Stimulated activated CD4-positive, alpha-beta T cell treated with anti-CD3 and anti-CD28 coated beads, Interleukin-12 subunit alpha, Interleukin-12 subunit beta, amount 100 ng/mL, for 4 hours (primary cell): ENCODE measurements at places on chromosomes 6 and 20.

GRCh38 chr6:119610265-119610664 lies 260.7 kb upstream of the MAN1A1 start:
- DNase-seq: no peak

GRCh38 chr6:134724771-134725340 lies 225.0 kb downstream of the ALDH8A1 start:
- DNase-seq: no peak

GRCh38 chr6:126618639-126619343 lies 278.9 kb downstream of the CENPW start:
- DNase-seq: no peak

DNA sequence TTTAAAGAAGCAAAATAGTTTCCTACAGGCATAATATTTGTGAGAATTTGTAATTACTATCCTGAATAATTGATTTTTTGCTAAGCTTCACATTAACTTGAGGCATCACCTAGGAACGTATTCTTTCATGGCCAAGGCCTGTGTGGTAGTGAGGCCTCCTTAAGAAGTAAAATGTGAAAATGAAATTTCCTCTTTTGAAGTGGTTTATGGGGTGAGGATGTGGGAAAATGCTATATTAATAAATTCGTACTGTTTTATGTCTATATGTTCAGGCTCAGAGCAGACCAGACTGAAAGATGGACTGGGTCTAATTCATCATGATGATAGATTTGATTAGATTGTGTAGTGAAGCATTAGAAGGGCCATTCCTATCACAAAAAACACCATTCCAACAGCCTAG lies 33.1 kb downstream of the MYLIP start:
- no peak for DNase-seq

DNA sequence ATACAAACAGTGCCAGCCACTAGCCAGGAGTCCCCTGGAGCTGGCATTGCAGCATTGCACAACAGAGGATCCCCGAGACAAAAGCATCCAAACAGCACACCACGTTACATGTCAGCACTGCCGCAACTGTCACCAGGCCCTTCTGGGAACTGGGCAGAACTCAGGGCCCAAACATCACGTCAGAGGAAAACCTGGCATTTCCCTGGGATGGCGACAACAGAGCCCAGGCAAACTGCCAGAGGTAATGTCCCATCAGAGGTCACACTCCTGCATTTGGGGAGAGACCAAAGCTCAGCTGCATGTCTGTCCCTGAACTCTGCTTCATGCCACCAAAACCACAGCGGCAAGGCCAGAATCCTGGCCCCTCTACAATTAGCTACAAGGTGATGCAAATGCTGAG lies 36.3 kb downstream of the PPP1R3G start:
- DNase-seq: no peak

GRCh38 chr6:43246301-43247113 lies 3.2 kb downstream of the TTBK1 start:
- DNase-seq: no peak

DNA sequence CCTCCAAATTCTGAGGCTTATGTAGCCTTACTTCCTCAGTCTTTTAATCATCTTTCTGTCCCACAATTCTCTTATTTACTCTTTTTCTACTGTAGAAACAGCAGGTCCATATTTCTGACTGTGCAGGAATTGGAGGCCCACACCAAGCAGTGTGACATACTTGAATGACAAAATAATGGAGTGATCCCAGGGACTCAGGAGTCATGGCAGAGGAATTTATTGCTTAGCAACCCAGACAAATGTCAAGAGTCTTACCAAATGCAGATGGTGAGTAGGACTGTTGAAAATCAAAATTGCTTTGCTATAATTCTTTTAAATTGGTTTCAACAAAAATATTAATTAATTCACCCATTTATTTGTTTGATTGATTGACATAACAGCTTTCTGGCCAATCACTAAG lies 59.9 kb downstream of the HTR1B start:
- DNase-seq: no peak

DNA sequence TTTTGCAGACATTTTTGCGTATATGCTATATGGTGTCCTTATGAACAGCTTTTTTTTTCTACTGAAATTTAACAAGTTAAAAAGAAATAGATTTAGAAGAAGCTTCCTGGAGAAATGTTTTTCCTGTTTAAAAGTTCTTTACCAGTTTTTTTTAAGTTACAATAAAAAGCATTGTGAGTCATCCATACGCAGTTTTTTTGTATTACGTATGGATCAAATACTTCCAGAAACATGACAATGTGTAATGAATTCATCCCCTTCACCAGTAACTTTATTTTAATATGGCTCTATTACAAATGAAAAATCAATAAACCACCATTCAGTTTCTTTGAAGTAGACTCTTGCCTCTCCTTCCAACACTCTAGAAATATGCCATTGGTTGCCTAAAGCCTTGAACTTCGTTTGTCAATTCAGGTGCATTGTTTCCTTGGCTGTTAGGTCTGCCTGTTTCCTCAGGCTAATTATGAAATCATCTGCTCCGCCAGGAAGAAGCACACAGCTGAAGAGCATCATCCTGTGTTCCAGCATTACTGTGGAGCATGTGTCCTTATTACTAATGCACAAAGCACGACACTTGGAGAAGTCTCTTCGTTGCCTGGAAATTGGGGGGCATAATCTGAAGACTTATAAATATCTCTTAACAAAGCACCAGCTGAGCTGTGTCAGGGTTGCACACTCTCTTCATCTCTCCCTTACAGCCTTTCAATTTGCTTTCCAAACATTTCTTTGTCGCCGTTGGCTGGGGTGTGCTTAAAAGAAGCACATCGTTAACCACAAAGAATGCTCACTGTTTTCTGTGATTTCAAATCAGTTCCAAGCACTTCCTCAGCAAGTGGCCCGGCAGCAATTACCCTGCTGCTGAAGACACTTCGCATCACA lies 9.6 kb downstream of the MOXD1 start:
- DNase-seq: no peak

GRCh38 chr20:10562899-10563298 lies 110.9 kb downstream of the JAG1 start:
- no peak for DNase-seq

DNA sequence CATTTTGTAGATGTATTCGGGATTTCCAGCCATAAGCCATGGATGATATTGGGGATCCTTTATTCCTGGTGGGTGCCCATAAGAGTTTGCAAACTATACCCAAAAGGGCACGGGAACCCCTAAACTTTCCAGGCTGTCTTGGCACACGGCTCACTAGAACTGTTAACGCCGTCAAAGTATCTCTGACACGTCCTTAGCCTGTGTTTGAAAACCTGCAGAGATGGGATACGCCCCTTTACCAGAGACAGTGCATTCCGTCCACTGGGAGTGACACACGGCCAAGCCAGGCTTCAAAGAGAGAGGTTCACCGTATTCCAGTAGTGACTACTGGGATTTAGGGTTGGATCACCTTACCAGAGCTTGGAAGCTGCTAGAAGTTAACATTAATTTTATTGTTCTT lies 95.0 kb downstream of the THBS2 start:
- DNase-seq: no peak

DNA sequence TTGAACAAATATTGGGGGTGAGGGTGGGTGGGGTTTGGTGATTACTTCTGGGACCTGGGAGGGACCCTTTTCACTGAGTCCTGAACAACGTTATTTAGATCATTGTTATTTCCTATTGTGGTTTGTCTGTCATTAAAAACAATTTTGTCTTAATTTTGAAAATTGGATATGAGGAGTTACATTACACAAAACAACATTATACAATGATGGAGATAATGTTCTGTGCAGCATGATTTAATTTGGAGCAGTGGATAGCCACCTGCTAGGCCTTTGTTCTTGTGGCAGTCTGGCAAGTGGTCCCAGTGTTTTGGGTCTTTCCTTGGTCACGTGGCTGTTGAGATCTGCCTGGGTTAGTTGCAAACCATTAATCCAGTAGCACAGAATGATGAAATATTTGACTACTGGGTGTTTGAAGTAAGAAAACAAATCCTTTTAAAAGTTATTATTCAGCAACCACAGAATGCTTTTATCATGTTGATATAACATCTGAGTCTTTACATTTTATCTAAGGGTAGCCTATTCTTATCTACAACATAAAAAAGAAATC lies 172.8 kb downstream of the CDKAL1 start:
- DNase-seq: no peak

GRCh38 chr6:65531533-65531932 lies 175.5 kb downstream of the EYS start:
- DNase-seq: no peak

DNA sequence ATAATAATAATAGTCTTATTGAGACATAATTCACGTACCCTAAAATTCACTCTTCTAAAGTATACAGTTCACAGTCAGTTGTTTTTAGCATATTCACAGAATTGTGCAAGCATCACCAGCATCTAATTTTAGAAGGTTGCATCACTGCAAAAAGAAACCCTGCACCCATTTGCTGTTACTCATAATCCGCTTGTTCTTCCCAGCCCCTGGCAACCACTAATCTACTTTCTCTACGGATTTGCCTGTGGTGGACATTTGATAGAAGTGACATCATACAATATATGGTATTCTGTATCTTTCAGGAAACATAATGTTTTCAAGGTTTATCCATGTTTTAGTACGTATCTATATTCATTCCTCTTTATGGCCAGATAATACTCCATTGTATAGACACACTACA lies 41.5 kb upstream of the FAM184A start:
- no peak for DNase-seq

DNA sequence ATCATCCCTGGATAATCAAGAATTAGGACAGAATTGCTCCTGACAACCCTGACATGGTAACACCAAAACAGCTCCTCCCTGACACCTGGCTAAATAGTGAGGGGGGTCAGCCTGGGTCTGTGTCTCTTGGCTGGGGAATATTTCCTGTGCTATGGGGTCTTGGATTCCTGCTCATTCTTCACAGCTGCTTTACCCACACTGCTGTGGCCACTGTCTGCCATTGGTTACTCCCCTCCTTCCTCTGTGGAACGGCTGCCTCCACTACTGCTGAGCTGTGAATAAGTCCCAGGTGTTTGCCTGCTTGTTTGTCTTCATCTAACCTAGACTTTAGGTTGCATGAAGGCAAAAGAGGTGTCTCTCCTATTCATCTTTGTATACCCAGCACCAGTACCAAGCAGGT lies 33.9 kb upstream of the TXLNB start:
- no peak for DNase-seq

- DNase-seq: no peak
These were observed 5.2 kb downstream of the ZNF76 start for GRCh38 chr6:35264550-35265274.

DNA sequence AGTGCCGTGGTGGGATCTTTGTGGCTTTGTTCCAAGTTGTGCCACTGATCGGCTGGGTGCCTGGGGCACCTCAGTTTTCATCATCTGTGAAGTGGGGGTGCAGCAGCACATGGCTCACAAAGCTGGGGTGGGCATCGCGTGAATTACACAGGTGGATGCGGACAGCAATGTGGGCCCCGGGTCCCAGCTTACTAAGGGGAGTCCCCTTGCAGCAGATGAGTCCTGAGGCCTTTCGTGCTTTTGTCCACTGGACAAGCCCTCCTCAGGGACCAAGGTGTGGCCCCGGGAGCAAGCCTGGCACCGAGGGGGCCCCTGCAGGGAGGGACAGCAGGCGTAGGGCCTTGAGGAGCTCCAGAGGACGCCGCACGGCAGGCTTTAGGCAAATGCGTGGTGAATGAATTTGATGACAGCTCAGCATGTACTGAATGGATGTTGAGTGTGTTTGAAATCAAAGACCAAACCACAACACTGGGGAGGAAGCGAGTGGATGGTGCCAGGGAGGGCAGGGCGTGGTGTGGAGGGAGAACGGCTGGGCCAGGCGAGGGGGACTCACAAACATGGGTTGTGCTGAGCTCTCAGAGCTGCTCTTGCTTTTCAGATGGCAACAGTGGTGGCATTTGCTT lies 53.2 kb downstream of the IRF4 start:
- peak; percentile 36 for DNase-seq

- DNase-seq: no peak
These were observed 10.5 kb downstream of the SNAI1 start for GRCh38 chr20:49993301-49993751.

- DNase-seq: no peak
These were observed 1.4 kb downstream of the SLC12A5 start for GRCh38 chr20:46030284-46031013.

DNA sequence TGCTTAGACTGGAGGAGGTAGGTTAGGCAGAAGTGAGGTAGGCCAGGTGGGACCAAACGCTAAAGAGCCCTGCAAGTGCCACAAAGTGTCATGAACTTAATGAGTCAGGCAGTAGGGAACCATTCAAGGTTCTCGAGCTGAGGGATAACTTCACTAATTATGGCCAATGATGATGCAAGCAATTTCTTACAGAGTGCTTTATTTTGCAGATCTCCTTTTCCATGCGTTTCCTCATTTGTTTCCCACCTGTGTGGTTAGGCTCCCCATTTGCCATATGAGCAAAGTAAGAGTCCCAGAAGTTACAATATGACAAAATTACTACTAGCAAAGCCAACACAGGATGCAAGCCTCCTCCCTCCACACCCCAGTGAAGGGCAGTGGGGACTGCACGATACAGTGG lies 36.5 kb upstream of the PSMF1 start:
- no peak for DNase-seq

GRCh38 chr6:137495703-137496336 lies 1.6 kb upstream of the OLIG3 start:
- DNase-seq: no peak

DNA sequence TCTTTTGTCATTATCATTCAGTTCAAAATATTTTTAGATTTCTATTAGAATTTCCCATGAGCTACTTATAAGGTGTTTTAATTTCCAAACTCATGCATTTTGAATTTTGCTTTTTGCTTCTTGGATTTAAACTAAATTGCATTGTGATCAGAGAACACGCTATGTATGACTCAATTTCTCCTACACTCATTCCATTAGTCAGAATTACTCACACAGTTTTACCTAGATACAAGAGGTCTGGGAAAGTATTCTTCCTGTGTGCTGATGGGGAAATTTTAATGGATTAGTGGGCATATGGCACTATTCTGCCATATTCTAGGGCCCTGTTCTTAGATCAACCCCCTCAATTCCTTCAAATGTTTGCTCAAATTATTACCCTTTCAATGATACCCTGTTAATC lies 49.9 kb upstream of the BMP5 start:
- no peak for DNase-seq

- no peak for DNase-seq
These were observed 30.7 kb upstream of the TMEM14A start for GRCh38 chr6:52640170-52640569.

DNA sequence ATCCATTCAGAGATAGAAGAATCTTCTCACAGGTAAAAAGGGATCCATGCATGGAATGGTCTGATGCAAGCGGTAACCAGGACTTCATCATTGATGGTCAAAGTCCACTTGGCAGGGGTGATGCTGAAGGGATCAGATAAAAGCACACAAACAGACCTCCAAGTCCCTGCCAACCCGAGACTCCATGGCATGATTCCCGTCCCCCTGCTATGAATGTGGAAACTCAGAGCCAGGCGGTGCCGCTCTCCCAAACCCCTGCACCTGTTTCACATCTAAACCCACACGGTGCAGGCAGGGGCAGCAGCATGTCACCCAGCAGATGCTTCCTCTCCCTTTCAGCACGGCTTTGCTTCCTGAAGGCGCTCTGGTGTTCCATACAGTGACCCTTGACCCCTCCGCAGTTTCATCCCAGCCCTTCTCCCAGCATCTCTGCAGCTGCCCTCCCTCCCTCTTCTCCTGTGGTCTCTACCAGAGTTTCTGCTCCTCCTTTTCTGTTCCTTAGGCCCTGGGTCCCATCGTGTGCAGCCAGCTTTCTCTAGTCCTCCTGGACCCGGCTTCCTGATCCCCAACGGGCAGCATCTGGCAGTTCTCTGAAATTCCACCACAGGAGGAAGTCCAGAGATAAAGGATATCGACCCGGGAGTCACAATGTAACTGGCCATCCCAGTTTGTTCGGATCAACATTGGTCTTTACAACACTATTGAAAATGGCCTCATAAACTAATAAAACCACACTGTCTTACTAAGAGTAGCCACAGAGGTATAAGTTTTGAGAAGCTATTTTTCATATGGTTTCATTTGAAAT lies 235.0 kb downstream of the TTLL2 start:
- no peak for DNase-seq
